Hematopoietic multipotent progenitor cell treated with erythropoietin and hydrocortisone succinate and interleukin-3 and kit ligand, for 6 days (in vitro differentiated cells): ENCODE measurements at places on chromosomes 7 and 10.
A peak's percentile ranks its signal among the peaks of the same experiment; 100 is the strongest.

DNA sequence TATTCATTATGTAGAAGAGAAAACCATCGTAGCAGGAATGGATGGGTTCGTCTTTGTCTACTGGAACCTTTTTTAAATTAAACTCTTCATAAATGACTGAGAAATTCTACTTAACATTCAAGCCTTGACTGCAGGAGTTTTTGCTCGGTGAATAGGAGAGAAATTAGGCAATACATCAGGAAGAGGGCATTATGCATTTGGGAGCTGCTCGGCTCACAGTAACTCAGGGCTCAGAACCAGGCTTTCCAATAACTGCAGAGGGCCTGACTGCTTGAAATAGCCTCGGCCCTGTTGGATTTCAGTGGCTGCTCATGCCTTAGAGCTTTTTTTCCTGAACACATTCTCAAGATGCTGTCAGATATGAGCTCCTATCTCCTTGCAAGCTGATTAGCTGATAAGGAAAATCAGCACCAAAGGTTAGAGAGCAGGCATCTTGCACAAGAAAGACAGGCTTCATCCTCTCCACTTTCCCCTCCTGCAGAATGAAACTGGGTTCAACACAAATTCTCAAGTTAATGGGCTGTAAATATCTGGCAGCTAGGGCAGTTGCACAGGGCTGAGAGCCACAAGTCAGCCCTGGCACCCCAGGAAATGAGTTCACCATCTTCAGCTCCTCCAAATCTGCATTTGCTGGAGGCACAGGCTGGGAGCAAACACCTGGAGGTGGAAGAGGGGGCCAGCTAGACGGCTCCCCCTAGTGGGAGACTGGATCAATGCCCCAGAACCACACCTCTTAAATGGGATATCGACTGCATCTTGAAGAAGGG is 24.3 kb downstream of the TECTB start:
- peak; percentile 71 for DNase-seq

- no peak for DNase-seq
Measured at GRCh38 chr10:59073456-59074053, 102.9 kb upstream of the PHYHIPL start.

DNA sequence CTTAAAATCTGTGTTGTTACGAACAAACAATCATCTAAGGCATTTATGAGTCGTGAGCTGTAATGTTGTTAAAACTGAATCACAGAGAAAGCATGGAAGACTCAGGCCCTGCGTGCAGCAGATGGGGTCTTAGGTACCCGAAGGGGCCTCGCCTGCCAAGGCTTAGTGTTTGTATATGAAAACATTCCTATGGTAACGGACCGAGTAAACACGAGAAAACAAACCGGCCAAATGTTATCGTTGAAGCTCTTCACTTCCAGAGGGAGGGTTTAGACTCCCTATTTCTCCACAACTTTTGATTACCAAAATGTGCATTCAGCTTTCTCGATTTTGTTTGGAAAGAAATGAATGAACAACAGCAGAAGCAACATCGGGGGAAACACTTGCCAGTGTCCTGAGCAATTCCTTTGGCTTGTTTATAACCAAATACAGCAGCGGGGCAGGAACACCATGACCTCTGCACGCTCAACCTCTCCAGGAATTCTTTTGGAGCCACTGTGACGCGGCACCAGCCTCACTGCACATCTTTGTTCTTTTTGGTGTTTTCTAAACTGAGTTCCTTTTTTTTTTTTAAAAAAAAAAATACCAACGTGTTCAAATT is 121.6 kb upstream of the KLF6 start:
- no peak for DNase-seq

DNA sequence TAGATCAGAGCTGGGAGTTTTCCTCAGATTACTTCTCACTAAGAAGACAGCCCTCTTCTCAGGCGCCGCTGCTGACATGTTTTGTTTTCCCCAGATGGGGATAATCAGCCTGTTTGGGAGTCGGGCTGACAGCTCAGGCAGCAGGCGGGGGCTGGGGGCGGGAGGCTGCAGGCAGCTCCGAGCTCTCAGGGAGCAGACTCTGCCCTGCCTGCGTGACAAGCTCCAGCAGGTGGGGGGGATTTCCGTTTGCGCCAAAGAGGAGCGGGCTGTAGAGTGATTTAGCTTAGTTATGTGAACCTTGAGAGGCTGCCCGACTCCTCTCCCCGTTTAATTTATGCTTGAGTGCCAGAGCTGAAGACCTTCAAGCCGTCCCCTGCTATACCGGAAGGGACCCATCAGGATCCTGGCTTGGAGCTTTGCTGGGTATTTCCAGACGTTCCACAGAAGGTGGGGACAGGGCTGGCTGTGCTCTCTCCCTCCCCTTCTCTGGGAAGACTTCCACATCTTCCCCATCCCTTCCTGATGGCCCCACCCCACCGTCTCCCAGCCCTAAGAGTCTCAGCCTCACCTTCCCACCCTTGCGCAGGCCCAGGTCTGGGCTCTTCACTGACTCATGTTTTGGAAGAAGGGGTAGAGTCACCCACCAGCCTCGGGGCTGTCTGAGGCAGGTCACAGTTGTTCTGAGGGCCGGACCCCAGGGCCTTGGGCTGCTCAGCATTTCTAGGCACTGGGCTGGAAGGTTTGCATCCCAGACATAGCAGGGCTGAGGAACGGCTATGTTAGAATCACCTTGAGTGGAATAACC is 24.7 kb upstream of the ADCYAP1R1 start:
- no peak for DNase-seq

- DNase-seq = no peak
Measured at GRCh38 chr7:25716421-25716820, 435.6 kb upstream of the NFE2L3 start.

DNA sequence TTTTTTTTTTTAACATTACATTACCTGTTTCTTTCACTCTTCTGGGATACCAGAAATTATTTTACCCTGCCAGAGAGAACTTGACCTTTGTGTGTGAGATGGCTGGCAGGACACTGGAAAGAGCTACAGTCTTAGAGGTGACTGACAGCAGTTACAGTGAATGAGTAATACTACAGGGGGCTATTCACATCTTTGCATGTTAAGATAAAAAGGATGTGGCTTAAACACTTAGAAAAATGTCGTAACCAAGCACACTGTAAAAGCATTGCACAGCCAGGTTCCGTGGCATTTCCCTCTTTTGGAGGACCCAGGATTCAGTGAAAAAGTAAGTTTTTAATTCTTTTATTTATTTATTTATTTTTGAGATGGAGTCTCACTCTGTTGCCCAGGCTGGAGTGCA is 18.8 kb upstream of the TBC1D12 start:
- DNase-seq = peak; percentile 18

GRCh38 chr7:64868499-64868898 is 34.6 kb upstream of the ZNF273 start:
- no peak for DNase-seq

- peak; percentile 60 for DNase-seq
Measured at GRCh38 chr7:5382281-5382892, 41.2 kb downstream of the TNRC18 start.

DNA sequence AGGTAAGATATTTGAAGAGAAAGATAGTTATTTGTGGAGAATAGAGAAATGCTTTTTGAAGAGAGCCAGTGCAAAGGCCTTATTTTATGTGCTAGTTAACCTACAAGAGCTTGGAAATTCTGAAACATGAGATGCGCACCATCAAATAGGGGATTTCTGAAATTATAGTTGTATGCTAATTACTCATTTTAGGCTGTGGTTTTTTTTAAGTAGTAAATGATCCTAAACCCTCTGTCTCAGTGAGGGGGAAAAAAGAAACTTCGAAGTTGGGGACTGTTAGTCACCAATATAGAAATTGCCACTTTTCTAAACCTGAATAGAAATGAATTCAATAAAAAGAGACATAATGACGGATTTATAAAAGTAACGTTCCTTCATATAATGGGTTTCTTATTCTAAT is 119.3 kb upstream of the MDFIC start:
- DNase-seq = no peak

DNA sequence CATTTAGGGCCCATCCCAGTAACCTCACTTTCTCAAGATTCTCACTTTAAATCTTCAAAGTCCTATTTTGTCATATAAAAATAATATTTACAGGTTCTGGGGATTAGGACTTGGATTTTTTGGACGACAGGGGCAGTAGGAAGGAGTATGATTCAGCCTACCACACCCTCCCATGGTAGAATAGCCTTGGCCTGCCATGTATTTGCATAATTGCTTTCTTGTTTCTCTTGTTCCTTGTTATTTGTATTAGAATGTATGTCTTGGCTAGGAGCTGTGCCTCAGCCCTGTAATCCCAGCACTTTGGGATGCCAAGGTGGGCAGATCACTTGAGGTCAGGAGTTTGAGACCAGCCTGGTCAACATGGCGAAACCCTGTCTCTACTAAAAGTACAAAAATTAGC is 92.5 kb downstream of the ELAPOR2 start:
- no peak for DNase-seq

DNA sequence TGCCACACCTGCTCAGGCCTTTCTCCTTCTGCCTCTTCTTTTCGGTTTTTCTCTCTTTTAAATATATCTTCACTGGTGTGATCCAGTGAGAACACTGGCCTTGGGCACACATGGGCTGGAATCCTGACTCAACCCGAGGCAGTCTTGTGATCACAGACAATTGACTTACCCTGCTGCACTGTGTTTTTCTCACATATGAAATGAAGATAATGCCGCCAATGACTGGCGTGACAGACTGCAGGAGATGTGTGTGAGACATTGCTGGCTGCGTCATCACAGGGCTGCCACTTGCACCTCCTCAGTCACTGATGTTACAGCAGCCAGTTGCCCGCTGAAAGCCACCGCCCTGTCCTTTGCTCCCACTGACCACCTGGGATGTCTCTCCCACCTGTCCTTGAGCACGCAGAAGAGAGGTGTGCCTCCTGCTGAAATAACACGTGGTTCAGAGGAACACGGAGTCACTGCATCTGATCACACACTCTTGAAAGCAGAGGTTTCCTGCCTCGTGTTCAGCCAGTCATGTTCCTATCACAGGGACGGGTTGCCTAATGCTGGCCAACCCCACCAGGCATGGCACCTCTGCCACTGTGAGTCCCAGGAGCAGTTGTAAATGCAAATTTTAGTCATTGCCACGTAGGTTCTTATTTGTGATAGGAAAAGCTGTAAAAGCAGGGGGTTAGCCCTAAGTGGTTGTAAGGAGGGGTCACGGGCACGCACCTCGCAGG is 124.6 kb upstream of the LANCL2 start:
- DNase-seq = no peak

DNA sequence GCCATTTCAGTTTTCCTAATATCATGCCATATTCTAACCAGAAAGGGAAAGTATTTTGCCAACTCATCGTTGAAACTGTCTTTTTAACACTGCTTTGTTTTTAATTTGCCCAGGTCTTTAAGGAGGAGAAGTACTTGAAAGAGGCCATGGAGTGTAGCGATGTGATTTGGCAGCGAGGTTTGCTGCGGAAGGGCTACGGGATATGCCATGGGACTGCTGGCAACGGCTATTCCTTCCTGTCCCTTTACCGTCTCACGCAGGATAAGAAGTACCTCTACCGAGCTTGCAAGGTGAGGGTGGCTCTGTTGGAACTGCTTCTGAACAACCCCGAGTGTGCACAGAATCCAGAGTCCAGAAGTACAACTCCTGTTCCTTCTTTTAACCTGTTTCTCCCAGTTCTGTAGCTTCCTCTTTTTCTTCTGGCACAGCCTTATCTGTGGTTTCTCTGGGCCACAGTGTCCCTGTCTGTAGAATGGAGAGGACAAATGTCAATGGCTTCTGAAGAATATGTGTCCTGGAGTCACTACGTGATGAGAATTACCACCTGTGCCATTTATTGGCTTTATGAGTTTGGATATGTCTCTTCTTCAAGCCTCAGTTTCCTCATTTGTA is 60.1 kb downstream of the LANCL2 start:
- peak; percentile 65 for DNase-seq

- DNase-seq = no peak
Measured at GRCh38 chr10:78898341-78899097, 170.2 kb upstream of the ZMIZ1 start.
